ENCODE measurements at places on chromosomes 4 and X.

GRCh38 chr4:76799140-76799539, 98.8 kb downstream of the SOWAHB start:
- DNase-seq: no peak

- DNase-seq: no peak
These were observed 87.2 kb upstream of the PITX2 start for GRCh38 chr4:110710070-110710469.

DNA sequence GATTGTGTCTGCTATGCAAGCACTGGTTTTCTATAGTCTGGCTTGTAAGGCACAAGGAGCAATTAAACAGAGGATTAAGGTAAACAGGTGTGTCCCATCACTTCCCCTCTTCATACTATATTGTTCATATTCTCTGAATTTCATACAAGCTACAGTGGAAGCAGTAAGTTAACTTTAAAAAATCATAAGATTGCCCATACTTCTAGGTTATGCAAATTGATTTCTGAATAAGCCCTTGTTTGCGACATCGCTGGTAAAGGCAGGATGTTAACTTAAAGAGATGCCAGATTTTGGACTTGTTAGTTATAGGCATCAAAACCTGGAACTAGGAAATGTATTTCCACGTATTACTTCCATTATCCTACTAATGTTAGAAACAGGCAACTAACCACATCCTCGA, 1.0 kb upstream of the TMEM131L start:
- DNase-seq: no peak

GRCh38 chrX:101219116-101219863, at the start of gene DRP2:
Gene DRP2, plus strand, starts transcription at chrX:101219786. Its CDS starts 11,862 bp downstream, at chrX:101231648.
- no peak for DNase-seq

GRCh38 chr4:3752022-3752421, 14.2 kb upstream of the ADRA2C start:
- DNase-seq: no peak

GRCh38 chr4:123701131-123701575, 304.6 kb downstream of the SPRY1 start:
- DNase-seq: no peak

GRCh38 chrX:22430701-22431100, 158.0 kb downstream of the CBLL2 start:
- no peak for DNase-seq

GRCh38 chr4:44660396-44660795, 9.0 kb upstream of the YIPF7 start:
- DNase-seq: no peak

GRCh38 chrX:138890491-138890890, 179.0 kb upstream of the FGF13 start:
- no peak for DNase-seq

DNA sequence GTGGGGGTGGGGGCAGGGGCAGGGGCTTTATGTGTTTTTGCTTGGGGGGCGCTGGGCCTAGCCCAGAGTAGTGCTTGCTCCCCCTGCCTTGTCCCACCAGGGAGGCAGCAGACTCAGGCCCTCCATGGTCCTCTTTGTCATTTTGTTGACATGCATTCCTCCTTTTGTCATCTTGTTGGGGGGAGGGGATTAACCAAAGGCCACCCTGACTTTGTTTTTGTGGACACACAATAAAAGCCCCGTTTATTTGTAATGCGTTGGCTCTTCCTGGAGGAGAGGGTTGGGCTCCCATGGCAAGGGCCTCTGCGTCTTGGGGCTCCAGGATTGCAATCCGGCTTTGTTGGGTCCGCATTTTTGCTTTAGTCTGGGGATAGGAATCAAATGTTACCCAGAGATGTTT, 2.2 kb downstream of the EMD start:
- no peak for DNase-seq

- DNase-seq: no peak
These were observed 23.1 kb downstream of the LGI2 start for GRCh38 chr4:25007598-25007997.

DNA sequence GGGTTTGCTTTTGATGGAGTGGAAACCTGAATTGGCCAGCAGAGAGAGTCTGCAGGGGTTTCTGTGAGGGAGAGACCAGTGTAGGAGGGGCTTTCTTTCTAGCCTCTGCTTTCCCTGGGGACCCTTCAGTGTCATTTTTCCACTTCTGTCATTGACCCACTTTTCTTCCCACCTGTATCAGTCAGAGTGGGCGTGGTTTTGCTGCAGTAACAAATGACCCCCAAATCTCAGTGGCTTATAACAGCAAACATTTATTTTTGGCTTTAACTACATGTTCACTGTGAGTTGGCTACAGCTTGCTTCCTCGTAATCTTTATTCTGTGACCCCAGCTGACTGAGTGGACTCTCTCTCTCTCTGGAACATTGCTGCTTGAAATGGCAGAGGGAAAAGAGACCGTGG, 25.6 kb upstream of the PTTG2 start:
- DNase-seq: no peak

DNA sequence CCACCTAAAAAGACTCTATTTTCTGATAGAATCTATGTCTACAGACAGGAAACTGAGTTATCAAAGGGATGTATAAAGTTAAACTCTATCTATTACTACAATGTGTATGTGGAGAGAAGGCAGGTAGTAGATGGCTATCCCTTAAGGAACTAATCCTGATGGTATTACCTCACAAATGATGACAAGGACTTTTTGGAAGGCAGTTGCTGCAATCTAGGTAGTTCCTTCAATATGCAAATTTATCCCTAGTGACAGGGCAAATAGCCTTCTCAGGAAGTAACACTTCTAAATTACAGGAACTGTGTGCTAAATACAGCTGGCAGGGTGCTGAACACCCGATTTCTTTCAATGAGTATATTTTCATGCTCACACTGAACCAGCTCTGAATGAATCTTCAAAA, 177.4 kb downstream of the COL25A1 start:
- DNase-seq: no peak

DNA sequence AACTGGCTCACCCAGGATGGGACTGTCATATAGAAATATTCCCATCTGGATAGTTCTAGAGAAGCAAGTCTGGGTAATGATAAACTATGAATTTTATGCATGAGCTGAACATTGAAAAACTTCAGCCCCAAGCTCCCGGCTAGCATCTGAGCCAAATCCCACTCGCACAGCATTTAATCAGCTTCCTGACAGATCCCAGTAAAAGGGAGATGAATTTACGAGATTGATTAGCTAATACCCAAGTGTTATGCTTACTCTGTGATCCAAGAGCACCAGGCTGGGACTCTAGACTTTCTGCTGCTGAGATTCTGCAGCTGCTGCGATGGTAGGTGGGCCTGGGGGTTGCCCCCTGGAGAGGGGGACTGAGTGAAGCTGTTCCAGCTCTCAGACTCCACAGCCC, 28.0 kb downstream of the FRMPD3 start:
- DNase-seq: no peak

DNA sequence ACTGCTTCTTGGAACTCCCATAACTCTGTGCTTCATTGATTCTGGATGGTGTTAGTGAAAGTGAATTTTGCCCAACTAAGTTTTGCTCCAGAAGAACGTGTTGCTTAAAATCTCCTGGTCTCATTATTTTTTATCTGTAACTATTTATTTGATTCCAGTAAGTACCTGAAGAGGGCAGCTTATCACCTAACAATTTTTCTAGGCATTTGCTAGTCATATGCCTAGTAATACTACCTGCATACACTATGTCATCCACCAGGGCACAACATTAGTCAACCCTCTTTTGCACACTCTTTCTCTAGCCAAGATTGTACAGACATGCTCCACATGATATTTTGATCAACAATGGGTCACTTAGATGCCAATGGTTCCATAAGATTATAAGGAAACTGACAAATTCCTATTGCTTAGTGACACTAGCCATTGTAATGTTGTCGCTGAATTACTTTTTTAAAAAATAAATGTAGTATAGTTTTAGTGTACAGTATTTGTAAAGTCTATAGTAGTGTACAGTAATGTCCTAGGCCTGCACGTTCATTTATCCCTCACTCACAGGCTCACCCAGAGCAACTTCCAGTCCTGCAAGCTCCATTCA, 499.9 kb upstream of the AADAT start:
- no peak for DNase-seq
